ENCODE measurements at places on chromosomes 12 and 14. TPM values are rescaled to one million over a fixed set of nuclear protein-coding genes. Genes with fewer than 3 reads are reported as not detected.

DNA sequence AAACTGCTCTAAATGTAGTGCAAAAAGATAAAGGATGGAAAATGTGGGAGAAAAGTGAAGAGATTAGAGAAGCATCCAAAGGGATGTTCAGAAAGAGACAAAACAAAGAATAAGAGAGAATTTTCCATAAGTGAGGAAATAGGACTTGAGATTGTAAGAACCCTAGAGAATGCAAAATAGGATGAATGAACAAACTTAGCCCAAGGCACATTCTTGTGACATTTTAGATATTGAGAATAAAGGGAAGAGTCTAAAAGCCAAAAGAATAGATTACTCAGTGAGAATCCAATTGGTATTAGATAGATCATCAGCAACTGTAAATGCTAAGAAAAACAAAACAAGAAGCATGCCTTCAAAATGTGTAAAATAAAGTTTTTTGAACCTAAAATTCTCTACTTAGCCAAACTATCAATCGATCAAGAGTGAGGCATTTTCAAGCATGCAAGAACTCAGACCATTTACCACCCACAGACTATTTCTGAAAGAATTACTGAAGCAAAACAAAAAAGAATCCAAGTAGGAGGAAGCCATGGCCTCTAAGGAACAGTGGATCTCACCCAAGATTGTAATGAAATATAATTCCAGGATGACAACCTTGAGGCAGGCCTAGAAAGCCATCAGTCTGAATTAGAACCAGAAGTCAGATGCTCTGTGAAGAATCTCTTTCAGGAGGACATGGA lies 33.5 kb downstream of the DYRK2 start:
- H3K27ac ChIP-seq = no peak overlapping the region
- DNase-seq = no peak
- H3K27me3 ChIP-seq = no peaks in the 10 kb centered on the region
- peaks cover 4% of the 10 kb centered on the region for H3K36me3 ChIP-seq
- H3K4me1 ChIP-seq = peaks cover 16% of the 10 kb centered on the region
- no peak overlapping the region for H3K4me3 ChIP-seq

DNA sequence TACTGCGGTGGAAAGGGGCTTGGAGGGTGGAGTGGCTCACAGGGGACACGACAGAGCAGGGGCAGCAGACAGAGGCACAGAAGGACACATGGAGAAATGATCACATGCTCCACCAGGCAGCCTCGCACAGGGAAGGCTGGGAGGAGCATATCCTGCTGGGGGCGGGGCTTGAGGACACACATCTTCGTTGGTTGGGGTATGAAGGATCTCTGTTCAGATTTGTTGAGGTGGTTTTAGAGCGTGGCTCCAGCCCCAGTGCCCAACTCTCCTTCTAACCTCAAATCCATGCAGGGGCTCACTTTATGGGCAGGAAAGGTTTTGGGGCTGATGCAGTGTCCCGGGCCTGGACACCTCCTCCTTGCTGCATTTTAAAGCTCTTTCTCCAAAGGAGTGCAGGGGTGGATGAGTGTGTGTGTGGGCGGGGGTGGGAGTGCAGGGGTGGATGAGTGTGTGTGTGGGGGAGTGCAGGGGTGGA lies 733 bp upstream of the P3H3 start:
- peak overlapping the region; percentile 35 for H3K27ac ChIP-seq
- H3K36me3 ChIP-seq = peaks cover 21% of the 10 kb centered on the region
- H3K4me3 ChIP-seq = peak overlapping the region; percentile 65

DNA sequence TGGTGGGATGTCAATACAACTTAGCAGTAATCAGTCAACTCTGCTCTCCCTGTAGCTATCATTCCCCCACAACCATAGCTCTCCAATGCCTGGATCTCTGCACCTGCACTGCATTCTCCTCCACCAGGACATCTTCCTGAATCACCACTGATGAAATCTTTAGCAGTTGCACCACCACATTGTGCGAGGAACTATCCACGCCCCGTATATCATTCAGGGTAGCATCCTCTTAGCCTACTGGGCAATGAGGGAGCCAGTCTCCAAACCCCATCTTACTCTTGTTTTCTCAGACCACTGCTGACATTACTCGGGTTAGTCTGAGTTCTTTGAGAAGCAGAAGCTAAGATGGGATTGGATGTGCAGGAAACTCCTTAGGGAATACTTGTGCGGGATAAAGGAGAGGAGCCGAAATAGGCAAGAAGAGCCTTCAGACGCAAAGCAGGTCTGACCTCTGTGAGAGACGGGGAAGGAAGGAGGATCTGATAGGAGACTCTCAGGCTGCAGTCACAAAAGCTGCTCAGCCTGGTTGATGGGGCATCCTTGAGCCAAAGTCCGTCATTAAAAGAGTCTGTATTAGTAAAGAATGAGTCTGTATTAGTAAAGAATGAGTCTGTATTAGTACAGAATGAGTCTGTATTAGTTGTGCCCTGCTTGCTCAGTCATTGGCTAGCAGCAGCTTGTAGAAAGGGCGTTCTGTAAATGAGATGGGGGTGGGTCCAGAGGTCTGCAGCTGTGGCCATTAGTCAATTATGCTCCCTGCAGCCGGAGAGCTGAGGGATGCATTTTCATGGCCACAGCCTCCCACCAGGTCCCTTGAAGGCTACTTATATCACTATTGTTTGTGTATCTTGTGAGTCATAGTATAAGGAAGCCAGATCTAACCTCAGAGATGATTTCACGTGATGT lies 49.6 kb upstream of the RASSF3 start:
- H3K4me1 ChIP-seq = peaks cover 14% of the 10 kb centered on the region
- no peaks in the 10 kb centered on the region for H3K27me3 ChIP-seq
- no peak for DNase-seq
- H3K4me3 ChIP-seq = no peak overlapping the region

- peaks cover 20% of the 10 kb centered on the region for H3K36me3 ChIP-seq
- H3K4me1 ChIP-seq = peaks cover 24% of the 10 kb centered on the region
- peaks cover 39% of the 10 kb centered on the region for H3K27me3 ChIP-seq
- peak; percentile 89 for DNase-seq
- H3K4me3 ChIP-seq = peak overlapping the region; percentile 63
These were observed 6.0 kb upstream of the GPR84 start for GRCh38 chr12:54370171-54370730.

- peaks cover 19% of the 10 kb centered on the region for H3K36me3 ChIP-seq
- no peak overlapping the region for H3K4me3 ChIP-seq
- DNase-seq = no peak
- H3K4me1 ChIP-seq = peaks cover 13% of the 10 kb centered on the region
These were observed 208.7 kb downstream of the AEBP2 start for GRCh38 chr12:19647806-19648556.

- peak overlapping the region; percentile 24 for H3K27ac ChIP-seq
- no peak overlapping the region for H3K4me3 ChIP-seq
- H3K4me1 ChIP-seq = peaks cover 41% of the 10 kb centered on the region
- H3K27me3 ChIP-seq = no peaks in the 10 kb centered on the region
- H3K36me3 ChIP-seq = peaks cover 14% of the 10 kb centered on the region
These were observed 20.7 kb downstream of the ZDHHC17 start for GRCh38 chr12:76784600-76785051.

GRCh38 chr14:56310643-56311042 lies 192.4 kb downstream of the PELI2 start:
- no peak overlapping the region for H3K4me3 ChIP-seq
- H3K27ac ChIP-seq = no peak overlapping the region
- no peak for DNase-seq
- no peaks in the 10 kb centered on the region for H3K27me3 ChIP-seq

DNA sequence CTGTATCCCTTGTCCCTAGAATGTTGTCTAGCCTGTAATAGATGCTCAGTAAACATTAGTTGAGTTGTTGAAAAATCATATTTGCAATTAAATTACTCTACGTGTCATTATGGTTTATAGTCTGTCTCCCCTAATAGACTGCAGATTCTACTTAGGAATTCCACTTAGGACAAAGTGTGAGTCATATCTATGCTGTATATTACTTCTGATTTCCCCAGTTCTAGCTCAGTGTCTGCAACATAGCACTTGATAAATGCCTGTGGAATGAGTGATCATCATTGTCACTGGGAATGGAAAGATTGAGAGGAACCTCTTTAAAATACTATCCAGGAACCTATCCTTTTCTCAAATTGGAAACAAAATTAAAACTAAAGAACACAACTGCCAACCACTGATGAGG lies 99.3 kb downstream of the TBX5 start:
- H3K27me3 ChIP-seq = peaks cover 3% of the 10 kb centered on the region
- no peak overlapping the region for H3K27ac ChIP-seq
- 0 out of 2 replicates have a peak, but pooled peaks cover 3% of the 10 kb centered on the region for H3K36me3 ChIP-seq
- H3K4me3 ChIP-seq = no peak overlapping the region
- H3K4me1 ChIP-seq = peaks cover 11% of the 10 kb centered on the region

- H3K27ac ChIP-seq = peak overlapping the region; percentile 54
- H3K4me3 ChIP-seq = no peak overlapping the region
- H3K27me3 ChIP-seq = no peaks in the 10 kb centered on the region
- H3K4me1 ChIP-seq = peaks cover 38% of the 10 kb centered on the region
These were observed 33.9 kb downstream of the STON2 start for GRCh38 chr14:81366214-81366613.

DNA sequence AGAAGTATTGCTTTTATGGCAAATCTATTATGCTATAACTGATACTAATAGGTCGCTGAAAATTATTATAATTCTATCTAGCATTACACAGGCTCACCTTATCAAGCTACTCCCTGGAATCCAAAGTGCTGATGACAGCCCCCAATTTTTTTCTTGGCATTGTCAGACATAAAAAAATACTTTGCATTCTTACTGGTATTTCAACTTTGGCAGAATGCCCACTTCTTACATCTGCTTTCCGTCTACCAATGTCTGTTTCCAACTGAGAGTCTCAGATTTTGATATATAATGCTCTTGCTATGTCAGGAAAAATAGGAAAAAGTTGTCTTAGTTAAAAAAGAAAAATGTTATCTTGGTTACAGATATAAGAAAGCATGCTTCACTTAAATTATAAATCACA lies 615.4 kb downstream of the C12orf50 start:
- H3K4me1 ChIP-seq = peaks cover 6% of the 10 kb centered on the region
- H3K27ac ChIP-seq = no peak overlapping the region
- no peaks in the 10 kb centered on the region for H3K27me3 ChIP-seq
- H3K4me3 ChIP-seq = no peak overlapping the region

- no peaks in the 10 kb centered on the region for H3K4me1 ChIP-seq
- no peak overlapping the region for H3K27ac ChIP-seq
- DNase-seq = no peak
- H3K4me3 ChIP-seq = no peak overlapping the region
- peaks cover 78% of the 10 kb centered on the region for H3K36me3 ChIP-seq
These were observed 9.3 kb downstream of the ZC3H14 start for GRCh38 chr14:88572117-88572516.

GRCh38 chr12:124823272-124823970 lies 40.2 kb downstream of the SCARB1 start:
- peak overlapping the region; percentile 13 for H3K4me3 ChIP-seq
- H3K27ac ChIP-seq = peak overlapping the region; percentile 93
- H3K27me3 ChIP-seq = no peaks in the 10 kb centered on the region

DNA sequence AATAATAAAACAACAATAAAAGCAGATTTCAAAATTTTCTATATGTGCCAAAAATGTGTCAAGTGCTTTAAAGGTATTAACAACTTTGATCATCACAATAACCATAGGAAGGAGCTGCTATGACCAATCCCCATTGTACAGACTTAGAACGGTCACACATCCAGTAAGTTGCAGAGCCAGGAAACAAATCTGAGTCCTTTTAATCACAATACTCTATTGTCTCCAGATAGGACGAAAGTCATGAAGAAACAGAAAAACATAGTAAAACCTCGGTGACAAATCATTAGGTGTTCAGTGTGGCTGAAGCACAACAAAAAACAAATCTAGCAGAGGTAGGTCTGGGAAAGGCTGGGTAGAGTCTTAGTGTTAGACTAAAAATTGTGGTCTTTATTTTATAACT lies 178.8 kb downstream of the GRIP1 start:
- no peak for DNase-seq
- H3K27ac ChIP-seq = peak overlapping the region; percentile 81
- H3K4me3 ChIP-seq = no peak overlapping the region
- peaks cover 14% of the 10 kb centered on the region for H3K36me3 ChIP-seq
- H3K4me1 ChIP-seq = peaks cover 68% of the 10 kb centered on the region

DNA sequence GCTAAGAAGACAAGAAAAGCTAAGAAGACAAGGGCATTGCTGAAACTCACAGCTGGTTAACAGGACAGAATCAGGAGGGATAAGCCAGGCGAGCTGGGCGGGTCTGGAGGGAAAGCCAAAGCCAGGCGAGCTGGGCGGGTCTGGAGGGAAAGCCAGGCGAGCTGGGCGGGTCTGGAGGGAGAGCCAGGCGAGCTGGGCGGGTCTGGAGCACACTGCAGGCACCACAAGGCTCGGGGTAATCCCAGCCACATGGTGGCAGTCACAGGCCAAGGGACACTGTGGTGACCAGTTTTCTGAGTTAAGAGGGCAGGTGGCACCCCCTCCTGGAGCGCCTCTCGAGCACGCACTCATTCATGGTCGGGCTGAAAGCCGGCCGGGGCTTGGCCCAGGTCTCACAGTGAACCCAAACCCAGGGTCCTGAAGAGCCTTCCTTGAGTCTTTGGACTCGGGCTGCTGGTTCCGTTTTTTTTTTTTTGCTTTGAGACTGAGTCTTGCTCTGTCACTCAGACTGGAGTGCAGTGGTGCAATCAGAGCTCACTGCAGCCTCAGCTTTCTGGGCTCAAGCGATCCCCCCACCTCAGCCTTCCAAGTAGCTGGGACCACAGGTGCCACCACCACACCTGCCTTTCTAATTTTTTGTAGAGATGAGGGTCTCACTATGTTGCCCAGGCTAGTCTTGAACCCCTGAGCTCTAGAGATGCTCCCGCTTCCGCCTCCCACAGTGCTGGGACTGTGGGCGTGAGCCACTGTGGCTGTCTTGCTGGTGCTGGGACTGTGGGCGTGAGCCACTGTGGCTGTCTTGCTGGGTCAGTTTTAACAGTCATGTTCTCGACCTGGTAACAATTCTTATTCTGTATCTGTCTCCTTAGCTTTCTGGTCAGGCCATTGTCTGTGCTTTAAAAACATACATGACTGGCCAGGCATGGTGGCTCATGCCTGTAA lies 40.2 kb downstream of the HSP90AA1 start:
- no peak overlapping the region for H3K4me3 ChIP-seq
- no peaks in the 10 kb centered on the region for H3K27me3 ChIP-seq
- H3K36me3 ChIP-seq = peaks cover 68% of the 10 kb centered on the region

SLC10A1 gene
- not detected for total RNA-seq

RHEBL1 gene
- total RNA-seq = 6.9 TPM

ARG2 gene
- total RNA-seq = 29.8 TPM

BMAL2 gene
- 16.2 TPM for total RNA-seq

C12orf50 gene
- not detected for total RNA-seq
